ENCODE measurements at places on chromosomes 12 and 14. TPM values are rescaled to one million over a fixed set of nuclear protein-coding genes. Genes with fewer than 3 reads are reported as not detected.

- no peak for DNase-seq
Observed at GRCh38 chr12:53965281-53966084, 7.4 kb upstream of the HOXC11 start.

GRCh38 chr12:31536672-31537071, 54.3 kb downstream of the DENND5B start:
- no peak for DNase-seq

GRCh38 chr14:95511687-95512086, 4.8 kb downstream of the SYNE3 start:
- no peak for DNase-seq

DNA sequence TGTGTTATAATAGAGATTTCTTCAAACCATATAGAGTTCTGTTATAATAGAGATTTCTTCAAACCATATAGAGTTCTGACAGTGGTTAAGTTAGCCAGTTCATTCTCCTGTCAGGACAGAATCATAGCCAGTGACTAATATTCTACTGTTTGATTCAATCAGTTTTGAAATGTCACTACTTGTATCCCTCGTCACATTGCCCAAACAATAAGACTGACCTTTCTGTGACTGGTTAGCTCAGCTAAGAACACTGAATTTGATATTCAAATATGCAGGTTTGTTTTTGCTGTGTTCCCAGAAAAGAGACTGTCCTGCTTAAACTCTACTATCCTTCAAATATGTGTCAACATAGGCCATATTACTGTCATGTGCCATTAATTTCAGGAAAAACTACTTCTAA, 74.4 kb downstream of the ALG10B start:
- no peak for DNase-seq

GRCh38 chr14:81681541-81681940, 147.9 kb upstream of the SEL1L start:
- DNase-seq = no peak

KCNH3 gene
- 5.4 TPM for polyA plus RNA-seq

DNA sequence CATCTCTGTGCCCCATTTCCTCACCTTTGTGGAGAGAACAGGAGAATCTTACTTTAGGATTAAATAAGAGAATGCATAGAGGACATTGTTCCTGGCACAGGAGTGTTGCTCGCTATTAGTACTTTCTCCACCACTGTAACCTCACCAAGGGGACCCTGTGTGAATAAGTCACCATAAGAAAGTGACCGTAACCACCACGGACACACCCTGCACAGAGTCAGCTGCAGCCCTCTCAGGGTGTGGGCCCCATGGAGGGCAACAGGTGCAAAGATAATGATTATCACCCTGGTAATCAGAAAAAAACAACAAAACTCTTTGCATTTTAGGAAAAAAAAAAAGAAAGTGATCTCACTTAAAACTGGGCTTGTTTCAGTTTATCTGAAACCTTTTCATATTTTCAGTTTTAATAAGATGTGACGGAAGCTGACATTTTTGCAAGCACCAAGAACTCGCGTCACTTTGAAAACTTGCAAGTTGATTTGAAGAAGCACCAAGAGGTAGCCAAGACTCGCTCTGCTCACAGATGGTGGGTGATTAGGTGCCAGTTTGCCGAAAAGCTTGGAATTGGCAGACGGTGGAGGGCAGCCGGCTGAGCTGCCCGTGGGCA, 87.0 kb upstream of the VRK1 start:
- DNase-seq = no peak

DNA sequence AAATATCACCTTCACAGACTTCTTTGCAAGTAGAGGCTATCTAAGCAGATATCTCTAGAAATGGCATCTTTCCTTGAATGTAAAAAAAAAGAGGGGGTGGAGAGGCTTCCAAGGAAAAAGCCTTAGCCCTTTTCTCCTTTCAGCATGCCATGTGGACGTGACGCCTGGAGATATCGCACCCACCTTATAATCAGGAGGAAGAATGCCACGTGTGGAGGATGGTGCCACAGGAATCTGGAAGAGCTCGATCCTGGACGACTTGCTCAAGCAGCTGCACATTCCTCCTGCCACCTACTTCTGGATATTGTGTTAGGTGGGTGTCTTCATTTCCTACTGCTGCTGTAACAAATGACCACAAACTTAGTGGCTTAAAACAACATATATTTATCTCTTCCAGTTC, 203.6 kb downstream of the NUAK1 start:
- no peak for DNase-seq

DENR gene
- polyA plus RNA-seq = 88.3 TPM
